Epithelial cell of prostate (primary cell): ENCODE measurements at places on chromosomes 6 and 20.
A peak's percentile ranks its signal among the peaks of the same experiment; 100 is the strongest.

DNA sequence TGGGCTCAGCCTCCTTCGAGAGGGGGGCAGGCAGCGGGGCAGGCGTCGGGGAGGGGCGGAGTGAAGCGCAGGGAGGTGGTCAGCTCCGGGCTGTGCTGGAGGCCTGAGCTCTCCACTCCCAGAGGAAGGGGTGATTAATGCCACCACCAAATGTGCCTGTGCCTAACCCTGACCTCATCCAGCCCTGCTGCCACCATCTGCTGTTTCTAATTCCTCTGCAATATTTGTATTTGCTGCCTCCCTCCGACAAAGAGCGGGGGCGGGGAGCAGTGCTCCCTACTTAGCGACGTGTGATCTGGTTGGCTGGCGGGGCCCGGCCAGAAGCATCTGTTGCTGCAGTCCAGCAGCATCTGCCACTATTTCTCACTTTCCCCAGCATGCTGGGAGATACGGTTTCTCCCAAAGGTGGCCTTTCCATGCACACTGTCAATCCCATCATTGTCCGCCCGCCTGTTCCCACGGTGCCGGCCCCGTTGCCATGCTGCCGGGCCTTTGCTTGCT is 47.0 kb downstream of the DLL1 start:
- DNase-seq: no peak

- no peak for DNase-seq
Observed at GRCh38 chr6:11780097-11780428, 1.5 kb upstream of the ADTRP start.

- DNase-seq: no peak
Observed at GRCh38 chr6:24882835-24883555, 52.8 kb downstream of the RIPOR2 start.

DNA sequence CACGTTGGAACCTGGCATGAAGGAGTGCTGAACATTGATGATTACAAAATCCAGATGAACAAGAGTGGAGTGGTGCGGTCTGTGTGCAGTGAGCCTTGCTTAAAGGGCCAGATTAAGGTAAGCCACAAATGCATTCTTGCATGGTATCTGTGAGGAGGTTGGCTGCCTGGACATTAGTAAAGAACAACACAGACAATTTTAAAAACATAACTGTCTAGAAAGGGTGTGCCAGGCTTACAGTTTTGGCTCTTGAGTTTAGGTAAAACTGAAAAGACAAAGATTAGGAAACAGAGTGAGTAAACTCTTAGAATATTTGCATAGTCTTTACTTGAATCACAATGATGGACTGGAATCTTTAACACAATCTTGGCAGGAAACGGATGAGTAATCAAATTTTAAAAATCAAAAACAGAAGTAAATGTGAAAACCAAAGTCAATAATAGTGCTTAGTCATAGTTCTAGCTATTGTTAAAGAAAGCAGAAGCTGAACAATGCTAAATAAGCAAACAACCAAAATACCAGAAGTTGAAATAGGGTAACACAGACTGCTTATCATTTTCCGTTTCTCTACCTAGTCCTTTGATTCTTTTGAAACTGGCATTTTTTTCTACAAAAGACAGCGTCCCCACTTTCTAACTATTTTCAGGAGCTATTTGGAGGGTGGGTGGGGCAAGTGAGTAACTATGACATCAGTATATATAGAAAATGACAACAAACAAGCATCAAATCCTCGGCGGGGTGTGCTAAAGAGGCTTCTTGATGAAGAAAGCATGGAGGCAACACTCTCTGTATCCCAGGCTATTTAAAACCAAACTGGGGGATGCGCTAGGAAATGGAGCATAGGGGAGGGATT is 185.8 kb upstream of the RAB32 start:
- peak; percentile 60 for DNase-seq

DNA sequence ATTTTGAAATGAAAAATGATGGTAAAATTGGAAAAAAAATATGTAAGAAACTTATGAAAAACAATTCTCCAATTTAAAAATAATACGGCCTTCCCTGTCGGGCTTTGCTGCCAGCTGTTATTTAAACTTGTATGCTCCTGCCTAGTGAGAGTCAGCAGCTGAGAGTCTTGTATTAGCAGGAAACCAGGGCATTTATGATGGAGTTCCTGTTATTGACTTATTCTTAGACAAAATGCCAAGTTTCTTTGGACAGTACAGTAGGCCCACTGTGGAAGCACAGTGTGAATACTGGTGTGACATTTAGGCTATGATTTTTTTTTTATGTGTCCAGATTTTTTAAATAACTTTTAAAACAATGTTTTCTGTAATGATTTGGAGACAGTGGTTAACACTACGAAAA is 42.1 kb downstream of the GMDS start:
- no peak for DNase-seq

DNA sequence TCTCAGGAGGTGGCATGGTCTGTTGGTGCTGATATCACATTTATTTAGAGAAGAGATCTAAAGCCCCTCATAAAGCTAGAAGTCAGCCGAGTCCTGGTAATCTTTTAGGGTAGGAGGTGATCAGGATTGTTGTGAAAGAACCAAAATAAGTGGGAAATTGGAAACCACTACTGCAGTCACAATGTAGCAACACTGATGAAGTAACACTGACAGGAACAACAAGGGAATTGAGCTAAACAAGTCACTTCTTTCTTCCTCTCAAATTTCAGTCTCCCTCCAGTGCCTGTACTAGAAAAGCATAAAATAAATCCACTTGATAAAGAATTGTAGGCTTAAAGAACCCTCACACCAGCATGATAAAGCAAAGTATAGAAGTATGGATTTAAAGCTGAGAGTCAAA is 1509.0 kb downstream of the GRIK2 start:
- no peak for DNase-seq

DNA sequence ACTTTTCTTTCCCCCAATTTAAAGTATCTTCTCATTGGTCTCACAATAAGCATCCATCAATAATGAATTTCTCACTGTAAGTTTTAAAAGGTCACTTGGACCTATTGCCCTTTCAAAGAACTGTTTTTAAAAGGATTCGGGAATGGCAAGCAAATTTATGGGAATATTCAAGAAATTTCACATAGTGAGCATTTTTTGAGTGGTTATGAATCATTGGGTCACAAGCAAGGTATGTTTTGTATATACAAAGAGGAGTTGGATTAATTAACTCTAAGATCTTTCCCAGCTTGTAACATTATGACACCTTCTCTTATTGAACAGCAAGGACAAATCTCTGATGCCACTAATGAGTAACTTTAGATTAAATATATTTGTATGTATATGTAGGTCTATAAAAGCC is 165.0 kb downstream of the MOXD1 start:
- DNase-seq: no peak

DNA sequence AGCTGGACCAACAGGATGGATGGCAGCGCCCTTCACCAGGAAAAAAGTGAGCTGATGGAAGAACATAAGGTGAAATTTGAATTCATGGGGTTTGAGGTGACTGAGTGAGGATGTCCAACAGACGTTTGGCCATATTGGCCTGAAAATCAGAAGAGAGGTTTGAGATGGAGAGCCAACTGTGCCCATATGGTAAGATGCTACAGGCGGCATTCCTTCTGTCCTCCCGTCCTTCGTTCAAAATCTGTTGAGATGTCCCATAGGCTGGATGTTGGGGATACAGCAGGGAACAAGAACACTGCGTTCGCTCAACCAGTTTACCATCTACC is 468 bp upstream of the CMTR1 start:
- no peak for DNase-seq
